ENCODE measurements at places on chromosomes 13 and 19. TPM values are rescaled to one million over a fixed set of nuclear protein-coding genes. Genes with fewer than 3 reads are reported as not detected.

CACNA1A gene
- total RNA-seq = 1.8 TPM

EXOSC5 gene
- total RNA-seq = 14.1 TPM

RASAL3 gene
- total RNA-seq = not detected

CDC16 gene
- 43.4 TPM for total RNA-seq

PSG5 gene
- total RNA-seq = 2.1 TPM

GAPDHS gene
- total RNA-seq = not detected

DZIP1 gene
- total RNA-seq = 29.5 TPM

CCDC70 gene
- not detected for total RNA-seq

PODNL1 gene
- total RNA-seq = 2.1 TPM

CEACAM16 gene
- not detected for total RNA-seq

FFAR3 gene
- not detected for total RNA-seq

C19orf38 gene
- 1.3 TPM for total RNA-seq

SMIM44 gene
- total RNA-seq = not detected

SPATA13 gene
- total RNA-seq = 12.8 TPM

LYL1 gene
- under 0.01 TPM for total RNA-seq

SCN1B gene
- 14.1 TPM for total RNA-seq

ANGPTL8 gene
- not detected for total RNA-seq

RTBDN gene
- total RNA-seq = not detected

All from fibroblast of lung (primary cell).